ENCODE measurements at places on chromosomes 7 and 10.

DNA sequence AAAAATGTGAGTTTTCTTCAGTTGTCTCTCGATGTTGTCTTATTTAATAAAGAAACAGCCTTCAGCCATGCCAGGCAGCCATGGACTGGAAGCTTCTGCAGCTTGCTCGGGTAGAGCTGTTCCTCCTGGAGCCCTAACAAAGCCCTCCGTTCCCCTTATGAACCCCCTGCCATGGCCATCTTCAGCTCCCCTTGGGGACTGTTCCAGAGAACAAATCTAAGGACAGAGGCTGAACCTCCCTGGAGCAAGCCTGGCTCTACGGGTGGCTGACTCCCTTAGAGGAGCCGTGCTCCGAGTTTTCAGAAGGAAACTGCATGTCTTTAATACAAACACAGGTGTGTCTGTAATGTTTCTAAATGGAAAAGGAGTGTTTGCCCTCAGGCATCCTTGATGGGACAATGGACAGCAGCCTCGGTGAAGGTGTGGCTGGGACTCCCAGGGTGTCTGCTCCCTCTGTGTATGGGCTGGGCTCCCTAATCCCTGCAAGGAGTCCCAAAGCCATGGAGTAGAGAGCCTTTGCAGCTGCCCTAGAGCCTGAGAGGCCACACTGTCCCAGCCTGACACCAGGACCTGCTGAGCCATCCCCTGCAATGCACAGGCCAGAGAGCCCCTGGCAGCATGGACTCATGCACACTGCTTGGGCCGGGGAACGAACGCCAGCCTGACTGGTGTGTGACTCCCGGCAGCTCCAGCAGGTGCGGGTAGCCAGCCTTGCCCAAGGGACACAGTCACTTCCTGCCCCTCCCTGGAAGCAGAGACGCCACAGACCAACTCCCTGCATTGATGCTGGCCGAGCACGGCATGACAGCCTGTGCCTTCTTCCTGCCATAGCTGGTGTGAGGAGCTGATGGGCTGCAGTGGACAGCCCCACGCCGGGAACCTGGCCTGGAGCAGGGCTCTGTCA lies 381.8 kb downstream of the TCERG1L start:
- peak; percentile 32 for DNase-seq

- DNase-seq, result no peak
These were observed 11.7 kb upstream of the HBP1 start for GRCh38 chr7:107157091-107157490.

DNA sequence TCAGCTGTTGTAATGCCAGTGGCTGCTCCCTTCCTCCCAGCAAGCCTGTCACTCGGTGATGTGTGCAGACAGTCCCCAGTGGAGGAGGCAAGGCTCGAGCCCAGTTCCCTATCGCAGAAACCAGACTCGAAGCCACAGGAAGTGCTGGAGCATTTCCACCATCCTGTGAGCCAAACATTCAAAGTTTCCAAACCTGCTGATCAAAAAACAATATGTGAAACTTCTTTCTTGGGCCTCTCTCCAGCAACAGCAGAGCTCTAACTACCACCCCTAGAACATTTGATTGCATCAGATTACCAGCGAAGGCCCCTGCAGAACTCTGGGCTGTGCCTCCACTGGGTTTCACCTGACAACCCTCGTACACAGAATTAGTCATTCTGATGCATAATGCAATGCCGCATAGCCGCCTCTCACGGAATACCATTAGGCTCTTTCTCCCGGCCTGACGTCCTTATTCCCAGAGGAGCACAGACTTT lies 94.0 kb downstream of the ELMO1 start:
- peak; percentile 76 for DNase-seq

GRCh38 chr10:106815427-106816043 lies 349.0 kb downstream of the SORCS1 start:
- no peak for DNase-seq

DNA sequence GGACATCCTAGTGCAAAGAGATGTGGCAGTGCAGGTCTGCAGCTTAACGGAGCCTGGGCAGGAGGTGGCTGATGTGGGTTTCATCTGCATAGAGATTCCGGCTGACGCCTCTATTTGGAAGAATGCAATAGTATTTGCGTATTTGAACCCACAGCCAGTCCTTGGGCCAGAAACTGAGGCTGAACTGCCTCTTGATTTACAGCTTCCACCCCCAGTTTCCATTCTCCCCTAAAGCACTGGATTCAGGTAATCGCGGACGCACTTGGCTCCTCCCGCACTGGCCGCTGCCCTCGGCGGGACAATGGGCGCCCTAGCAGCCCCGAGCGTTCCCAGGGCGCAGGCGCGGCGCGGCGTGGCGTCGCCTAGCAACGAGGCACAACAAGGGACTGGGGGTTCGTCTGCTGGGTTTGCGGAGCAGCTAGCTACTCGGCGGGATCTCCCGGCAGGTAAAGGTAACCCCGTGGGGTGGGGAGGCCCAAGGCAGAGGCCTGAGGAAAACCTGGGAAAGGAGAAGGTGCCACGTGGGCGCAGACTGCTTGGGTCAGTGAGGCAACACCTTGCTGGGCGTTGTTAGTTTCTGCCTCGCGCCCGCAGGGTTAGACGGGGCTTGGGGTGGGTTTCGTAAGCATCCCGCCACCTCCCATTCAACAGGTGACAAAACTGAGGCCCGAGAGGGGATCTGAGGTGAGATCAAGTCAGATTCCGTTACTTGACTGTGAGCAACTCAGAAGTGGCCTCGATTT lies at the start of gene ARMC3:
Gene ARMC3, plus strand, starts transcription at position 393 of the 743 bp plus-strand sequence. CDS start 3,944 bp downstream, outside the sequence.
- peak; percentile 88 for DNase-seq

DNA sequence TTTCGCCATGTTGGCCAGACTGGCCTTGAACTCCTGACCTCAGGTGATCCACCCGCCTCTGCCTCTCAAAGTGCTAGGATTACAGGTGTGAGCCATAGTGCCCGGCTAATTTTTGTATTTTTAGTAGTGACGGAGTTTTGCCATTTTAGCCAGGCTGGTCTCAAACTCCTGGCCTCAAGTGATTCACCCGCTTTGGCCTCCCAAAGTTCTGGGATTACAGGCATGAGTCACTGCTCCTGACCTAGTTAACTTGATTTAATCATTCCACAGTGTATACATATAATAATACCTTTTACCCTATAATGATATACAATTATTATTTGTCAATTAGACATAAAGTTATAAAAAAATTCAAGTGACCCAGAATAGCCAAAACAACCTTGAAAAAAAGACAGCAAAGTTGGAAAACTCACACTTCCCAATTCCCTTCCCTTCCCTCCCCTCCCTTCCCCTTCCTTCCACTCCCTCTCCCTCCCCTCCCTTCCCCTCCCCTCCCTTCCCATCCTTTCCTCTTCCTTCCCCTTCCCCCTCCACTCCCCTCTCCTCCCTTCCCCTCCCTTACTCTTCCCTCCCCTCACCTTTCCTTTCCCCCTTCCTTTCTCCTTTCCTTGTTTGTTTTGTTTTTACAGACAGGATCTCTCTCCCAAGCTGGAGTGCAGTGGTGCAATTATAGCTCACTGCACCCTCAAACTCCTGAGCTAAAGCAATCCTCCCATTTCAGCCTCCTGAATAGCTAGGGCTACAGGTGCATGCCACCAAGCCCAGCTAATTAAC lies 14.8 kb upstream of the ZMIZ2 start:
- no peak for DNase-seq

- no peak for DNase-seq
These were observed 21.8 kb downstream of the MRPS24 start for GRCh38 chr7:43847496-43847895.

DNA sequence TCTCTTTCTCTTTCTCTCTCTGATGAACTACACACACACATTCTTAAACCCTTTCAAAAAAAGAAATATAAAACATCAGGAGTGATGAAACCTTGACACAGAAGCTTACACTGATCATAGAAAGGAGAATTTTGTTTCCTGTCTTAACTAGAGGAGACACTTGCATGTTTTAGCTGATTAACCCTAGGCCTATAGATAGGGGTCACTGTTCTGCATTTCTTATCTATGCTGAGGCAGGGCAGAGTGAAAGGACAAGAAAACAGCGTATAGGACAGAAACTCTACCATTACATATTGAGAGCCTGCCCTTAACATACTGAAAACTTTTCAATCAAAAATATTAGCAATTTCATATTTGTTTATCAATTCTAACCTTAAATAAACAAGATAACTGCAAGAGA lies 680.6 kb upstream of the MBL2 start:
- no peak for DNase-seq

- DNase-seq, result no peak
These were observed 143.6 kb downstream of the CDK14 start for GRCh38 chr7:90739716-90740115.

GRCh38 chr10:126080291-126080825 lies 184.0 kb downstream of the FANK1 start:
- no peak for DNase-seq
